ENCODE measurements at places on chromosomes 3 and 15.

GRCh38 chr15:55853134-55853533, 110.2 kb upstream of the PRTG start:
- no peak for DNase-seq

DNA sequence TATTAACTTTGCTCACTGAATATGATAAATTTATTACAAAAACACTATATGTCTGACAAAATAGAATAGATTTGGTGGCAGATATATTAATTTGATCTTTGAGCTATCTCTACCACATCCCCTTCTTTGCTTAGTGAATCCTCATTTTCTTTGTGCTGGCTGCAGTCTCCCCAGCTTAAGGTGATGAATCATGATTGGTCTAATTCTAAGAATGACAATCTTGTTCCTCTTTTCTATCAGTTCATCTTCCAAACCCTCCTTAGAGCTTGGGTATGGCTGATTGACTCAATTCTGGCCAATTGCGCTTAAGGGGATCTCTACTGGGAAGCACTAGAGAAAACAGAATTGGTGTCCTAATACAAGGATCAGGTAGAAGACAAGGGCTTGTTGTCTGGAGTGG, 309.6 kb upstream of the GOLIM4 start:
- no peak for DNase-seq

DNA sequence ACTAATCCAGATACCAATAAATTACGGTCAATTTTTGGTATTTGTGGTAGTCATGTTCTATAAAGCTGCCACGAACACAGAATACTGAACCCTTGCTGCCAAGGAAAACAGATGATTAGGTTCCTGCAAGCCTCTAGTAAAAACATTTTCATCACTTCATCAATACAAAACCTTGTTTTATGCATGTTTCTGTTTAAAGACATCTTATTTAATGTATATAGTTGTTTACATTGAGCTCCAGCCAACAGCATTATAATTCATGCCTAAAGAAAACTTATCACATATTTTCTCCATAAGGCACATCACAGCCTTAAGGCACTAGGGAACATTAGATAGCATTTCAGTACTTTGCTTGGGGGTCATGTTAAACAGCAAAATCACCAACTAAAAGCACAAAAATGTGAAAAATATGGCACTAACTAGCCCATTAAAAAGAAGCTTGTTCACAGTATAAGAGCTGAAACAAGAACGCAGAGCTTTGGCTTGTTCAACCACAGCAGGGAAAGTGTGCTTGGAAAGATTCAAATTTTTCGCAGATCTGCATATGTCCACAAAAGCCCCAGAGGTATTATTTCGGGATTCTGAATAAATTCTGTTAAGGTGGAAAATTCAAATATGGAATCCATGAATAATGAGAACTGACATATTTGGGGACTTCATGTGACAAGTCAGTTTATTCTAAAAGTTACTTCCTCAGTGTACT, 27.7 kb downstream of the POLQ start:
- DNase-seq: no peak

GRCh38 chr3:197256836-197257444, 41.5 kb downstream of the DLG1 start:
- DNase-seq: no peak

- DNase-seq: no peak
These were observed 81.5 kb upstream of the KCNMB2 start for GRCh38 chr3:178454726-178455125.

DNA sequence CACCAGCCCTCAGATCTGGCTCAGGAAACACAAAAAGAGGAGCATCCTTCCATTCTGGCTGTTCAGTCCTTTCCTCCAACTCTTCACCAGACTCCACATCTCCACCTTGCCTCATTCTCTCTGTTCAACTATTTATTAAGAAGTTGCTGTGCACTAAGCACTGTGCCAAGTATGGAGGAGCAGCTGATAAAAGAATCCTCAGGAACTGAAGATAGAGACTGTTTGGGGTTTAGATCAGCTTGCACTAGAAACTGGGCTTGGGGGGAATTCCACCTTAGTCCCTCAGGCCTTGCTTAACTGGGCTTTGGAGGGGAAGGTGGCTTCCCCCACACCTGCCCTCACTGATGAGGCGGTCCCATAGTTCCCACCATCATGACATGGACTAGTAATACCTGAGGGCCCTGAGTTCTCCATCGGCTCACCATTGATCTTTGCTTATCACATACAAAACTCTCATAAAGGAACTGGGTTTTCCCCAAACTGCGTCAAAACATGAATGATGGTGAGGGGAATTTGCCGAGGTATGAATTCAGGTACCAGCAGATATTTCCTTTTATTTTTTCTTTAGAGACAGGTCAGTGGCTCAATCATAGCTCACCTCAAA, 1.7 kb upstream of the CCR8 start:
- no peak for DNase-seq

DNA sequence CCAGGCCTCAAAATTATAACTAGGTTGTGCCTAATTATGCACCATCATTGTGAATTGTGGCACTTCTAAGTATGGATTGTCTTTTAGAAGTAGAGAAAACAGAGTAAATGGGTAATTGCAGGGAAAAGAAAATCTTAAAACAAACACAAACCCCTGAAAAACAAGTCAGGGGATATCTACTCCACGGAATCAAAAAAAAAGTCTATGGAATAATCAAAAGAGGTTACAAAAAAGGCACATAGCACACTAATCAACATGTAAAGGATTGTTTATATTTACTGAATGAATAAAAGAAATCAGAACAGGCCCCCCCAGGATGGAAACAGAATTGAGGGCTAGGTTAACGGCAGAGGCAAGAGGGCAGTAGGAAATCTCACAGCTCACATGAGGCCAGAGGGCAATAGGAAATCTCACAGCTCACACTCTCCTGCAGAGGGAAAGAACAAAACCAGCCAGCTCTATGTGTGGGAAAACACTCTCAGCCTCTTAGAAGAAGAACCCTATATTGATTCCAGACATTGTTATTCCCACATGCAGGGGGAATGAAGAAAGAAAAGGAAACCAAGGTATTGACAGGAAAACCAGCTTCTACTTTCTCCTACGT, 72.7 kb upstream of the FNDC3B start:
- no peak for DNase-seq

GRCh38 chr3:41711651-41712050, 250.3 kb downstream of the ULK4 start:
- no peak for DNase-seq

- no peak for DNase-seq
These were observed 4.5 kb upstream of the CFAP100 start for GRCh38 chr3:126390201-126390600.

- no peak for DNase-seq
These were observed 12.4 kb downstream of the ISG20 start for GRCh38 chr15:88651136-88651732.

DNA sequence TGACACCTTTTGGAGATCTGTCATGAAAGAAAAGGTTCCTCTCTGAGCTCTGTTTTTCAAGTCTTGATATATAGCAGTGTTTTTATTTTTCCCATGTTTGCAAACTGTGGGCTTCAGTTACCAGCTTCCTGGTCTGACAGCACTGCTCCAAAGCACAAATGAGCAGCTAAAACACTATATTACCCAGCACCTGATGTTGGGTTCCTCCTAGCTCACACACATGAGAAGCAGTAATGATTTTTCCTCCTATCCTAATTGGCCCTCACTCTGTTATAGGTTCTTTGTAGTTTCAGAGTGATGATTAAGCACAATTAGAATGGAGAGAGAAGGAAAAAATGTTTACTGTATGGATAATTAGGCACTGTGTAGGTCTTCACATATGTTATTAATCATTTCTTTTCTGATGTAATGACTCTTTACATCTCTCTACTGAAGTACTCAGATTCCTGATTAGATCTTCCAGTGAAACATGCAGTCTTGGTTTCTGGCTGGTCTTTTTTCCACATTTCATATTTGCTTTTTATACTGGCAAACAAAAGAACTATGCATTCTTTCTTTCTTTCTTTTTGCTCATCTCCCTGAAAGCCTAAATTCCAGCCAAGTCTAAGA, 939.7 kb downstream of the NSUN3 start:
- no peak for DNase-seq

- peak; percentile 12 for DNase-seq
These were observed 852.4 kb downstream of the TUSC7 start for GRCh38 chr3:117562000-117562399.

GRCh38 chr15:62474771-62475124, 309.7 kb upstream of the C2CD4B start:
- no peak for DNase-seq

GRCh38 chr3:61780016-61780415, 218.6 kb downstream of the PTPRG start:
- DNase-seq: no peak

- DNase-seq: no peak
These were observed 4.6 kb downstream of the RAB6B start for GRCh38 chr3:133890972-133891644.

DNA sequence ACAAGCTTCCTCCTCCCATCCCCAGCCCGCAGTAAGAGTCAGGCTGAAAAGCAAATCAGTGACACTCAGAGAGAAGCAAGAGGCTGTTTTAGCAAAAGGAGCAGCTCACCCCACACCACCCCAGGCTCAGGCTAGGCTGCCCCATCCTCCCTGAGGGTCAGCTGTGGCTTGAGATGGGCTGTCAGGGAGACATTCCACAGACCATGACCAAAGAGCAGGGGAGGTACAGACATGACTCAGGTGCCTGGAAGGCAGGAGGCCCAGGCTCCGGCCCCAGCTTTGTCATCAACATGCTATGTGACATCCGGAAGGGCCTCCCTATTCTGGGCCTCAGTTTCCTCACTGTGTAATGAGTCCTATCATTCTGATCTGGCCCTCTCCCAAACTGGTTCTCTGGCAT, 24.7 kb downstream of the HCN4 start:
- no peak for DNase-seq

DNA sequence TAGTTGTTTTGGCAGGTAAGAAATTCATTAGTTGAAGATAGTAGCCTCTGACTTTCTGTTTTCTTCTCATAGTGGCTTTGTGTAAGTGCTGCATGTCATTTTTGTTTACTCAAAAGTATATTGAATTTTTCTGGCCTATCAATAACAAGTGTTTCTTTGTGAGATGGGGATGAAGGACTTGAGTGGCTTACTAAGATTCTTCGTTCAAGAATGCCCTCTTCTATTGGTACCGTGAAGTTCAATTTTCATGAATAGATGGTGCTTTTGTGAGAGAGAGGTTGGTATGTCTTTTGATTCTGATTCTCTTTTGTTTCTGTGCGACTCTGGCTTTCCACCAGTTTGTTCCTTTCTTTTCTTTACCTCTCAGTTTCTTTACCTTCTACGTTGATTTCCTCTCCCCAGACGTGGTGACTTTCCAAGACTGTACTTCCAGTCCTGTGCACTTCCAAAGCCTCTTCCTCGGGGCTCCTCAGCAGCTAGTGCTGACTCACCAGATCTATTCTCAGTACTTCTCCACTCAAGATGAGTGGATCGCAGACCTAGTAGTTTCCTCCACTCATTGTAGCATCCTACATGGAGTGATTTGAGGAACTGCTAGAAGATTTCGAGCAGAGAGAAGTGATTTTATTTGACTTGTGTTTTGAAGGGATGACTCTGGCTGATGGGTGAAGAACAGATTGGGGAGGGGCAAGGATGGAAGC, 82.0 kb upstream of the EPHB3 start:
- no peak for DNase-seq

- DNase-seq: no peak
These were observed 254.3 kb downstream of the RYR3 start for GRCh38 chr15:33565094-33565493.

DNA sequence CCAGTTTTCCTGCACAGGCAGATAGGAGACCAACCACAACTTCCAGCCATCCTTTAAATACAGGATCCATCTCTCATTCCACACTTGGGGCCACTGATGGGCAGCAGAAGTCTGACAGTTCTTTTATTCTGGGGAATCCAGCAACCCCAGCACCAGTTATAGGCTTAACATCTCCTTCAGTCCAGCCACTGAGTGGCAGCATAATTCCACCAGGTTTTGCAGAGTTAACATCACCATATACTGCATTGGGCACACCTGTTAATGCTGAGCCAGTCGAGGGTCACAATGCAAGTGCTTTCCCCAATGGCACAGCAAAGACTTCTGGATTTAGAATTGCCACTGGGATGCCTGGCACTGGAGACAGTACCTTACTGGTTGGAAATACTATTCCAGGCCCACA, 2.9 kb downstream of the NPAP1 start:
- no peak for DNase-seq

DNA sequence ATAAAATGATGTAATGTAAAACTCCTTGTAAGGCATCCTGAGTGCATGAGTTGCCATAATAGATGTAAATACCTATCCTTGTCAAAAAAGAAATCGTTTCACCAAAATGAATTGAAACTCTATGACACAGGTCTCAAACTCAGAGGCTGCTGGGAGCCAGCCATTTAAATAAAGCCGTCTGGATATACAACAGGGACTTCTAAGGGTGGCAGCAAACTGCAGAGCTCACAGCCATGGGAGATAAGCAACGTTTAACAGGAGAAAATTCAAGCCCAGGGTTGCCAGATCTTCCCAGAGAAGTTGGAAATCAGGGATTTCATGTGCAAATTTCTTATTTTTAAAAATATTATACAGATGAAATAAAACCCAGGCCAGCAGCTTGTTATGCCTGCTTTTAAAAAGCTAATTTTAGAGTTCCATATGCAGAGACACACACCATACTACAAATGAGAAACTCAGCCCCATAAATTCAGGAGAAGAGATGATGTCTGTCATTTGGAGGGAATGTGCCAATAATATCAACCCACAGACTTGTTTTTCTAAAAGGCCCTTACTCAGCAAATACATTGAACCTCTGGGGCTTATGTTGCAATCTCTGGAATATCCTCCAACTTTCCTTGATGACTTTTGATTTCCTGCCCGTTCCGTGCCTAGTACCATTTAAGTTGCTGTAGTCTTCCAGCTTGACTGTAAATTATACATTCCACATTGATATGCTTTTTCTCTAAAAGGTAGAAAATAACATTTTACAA, 75.6 kb downstream of the AQP9 start:
- DNase-seq: no peak

- DNase-seq: no peak
These were observed 63.8 kb downstream of the ATP1B3 start for GRCh38 chr3:141940194-141940776.

- DNase-seq: no peak
These were observed 8.1 kb downstream of the DCLK3 start for GRCh38 chr3:36756269-36756668.

GRCh38 chr3:124856677-124857076, 30.5 kb downstream of the ITGB5 start:
- DNase-seq: no peak

- no peak for DNase-seq
These were observed 482.2 kb upstream of the PDZRN3 start for GRCh38 chr3:74106925-74107324.
